ENCODE measurements at places on chromosomes 1 and 21. TPM values are rescaled to one million over a fixed set of nuclear protein-coding genes. Genes with fewer than 3 reads are reported as not detected.

DNA sequence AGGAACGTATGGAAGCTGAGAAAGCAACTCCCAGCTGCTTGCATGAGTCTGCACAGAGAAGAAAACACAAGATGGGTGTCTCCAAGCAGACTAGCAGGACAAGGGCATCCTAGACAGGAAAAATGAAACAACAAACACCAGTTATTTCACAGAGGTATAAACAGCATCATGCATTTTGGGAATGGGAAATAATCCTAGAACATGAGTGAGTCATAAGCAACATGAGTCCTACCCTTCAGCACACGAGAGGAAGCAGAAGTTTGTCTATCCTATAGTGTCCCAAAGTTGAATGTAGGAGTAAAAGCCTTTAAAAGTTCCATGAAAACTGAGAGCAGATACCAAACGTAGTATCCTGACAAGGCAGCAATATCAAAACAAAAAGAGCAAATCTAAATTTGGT lies 11.3 kb upstream of the FRRS1 start:
- DNase-seq, result no peak
- no peak overlapping the region for H3K27ac ChIP-seq
- no peaks in the 10 kb centered on the region for H3K36me3 ChIP-seq
- no peaks in the 10 kb centered on the region for H3K27me3 ChIP-seq
- H3K4me1 ChIP-seq, result no peaks in the 10 kb centered on the region

GRCh38 chr1:169615803-169616202 lies 14.1 kb downstream of the SELP start:
- no peak overlapping the region for H3K27ac ChIP-seq
- no peaks in the 10 kb centered on the region for H3K36me3 ChIP-seq
- H3K4me3 ChIP-seq, result no peak overlapping the region
- no peak for DNase-seq
- no peaks in the 10 kb centered on the region for H3K4me1 ChIP-seq

DNA sequence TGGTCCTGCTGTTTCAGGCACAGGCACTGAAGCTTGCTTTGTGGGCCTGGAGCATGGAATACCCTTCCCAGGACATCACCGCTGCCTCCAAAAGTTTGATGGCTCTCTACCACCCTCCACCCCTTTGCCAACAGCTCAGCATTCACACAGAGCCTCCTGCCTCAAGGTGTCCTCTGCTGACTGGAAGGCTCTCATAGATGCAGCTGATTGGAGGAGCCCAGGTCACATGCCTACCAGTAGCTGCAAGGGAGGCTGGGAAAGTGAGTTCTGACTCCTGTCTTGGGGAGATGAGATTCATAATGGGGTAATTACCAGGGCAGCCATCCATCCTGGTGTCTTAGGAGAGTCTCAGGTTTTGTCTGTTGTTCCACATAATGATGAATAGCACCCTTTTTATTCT lies 124.8 kb upstream of the GRIK3 start:
- H3K27me3 ChIP-seq, result no peaks in the 10 kb centered on the region
- H3K27ac ChIP-seq, result no peak overlapping the region
- no peaks in the 10 kb centered on the region for H3K36me3 ChIP-seq
- no peak overlapping the region for H3K4me3 ChIP-seq
- no peaks in the 10 kb centered on the region for H3K4me1 ChIP-seq

- no peaks in the 10 kb centered on the region for H3K36me3 ChIP-seq
- no peaks in the 10 kb centered on the region for H3K4me1 ChIP-seq
- no peak for DNase-seq
- H3K27ac ChIP-seq, result no peak overlapping the region
- H3K27me3 ChIP-seq, result no peaks in the 10 kb centered on the region
Observed at GRCh38 chr1:170267317-170267716, 121.6 kb downstream of the NTMT2 start.

DNA sequence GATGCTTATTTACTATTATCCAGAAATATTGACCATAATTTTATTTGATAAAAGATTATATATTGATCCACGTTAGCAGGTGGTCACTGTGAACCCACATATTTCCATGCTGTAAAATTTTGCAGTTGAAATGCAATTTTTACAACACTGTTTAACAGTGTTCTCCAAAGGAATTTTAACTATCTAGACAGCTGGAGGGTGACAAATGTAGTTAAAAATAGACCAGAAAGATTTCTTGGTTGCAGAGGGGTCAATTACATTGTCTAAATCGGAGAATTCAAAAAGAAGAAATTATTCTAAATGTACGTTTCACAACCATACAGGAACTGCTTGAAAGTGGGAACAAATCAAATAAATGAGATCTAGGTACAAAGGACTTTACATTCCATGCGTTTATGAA lies 625.2 kb upstream of the NCAM2 start:
- no peak overlapping the region for H3K4me3 ChIP-seq
- no peak for DNase-seq
- no peaks in the 10 kb centered on the region for H3K27me3 ChIP-seq
- H3K27ac ChIP-seq, result no peak overlapping the region
- no peaks in the 10 kb centered on the region for H3K4me1 ChIP-seq

- DNase-seq, result no peak
- H3K27ac ChIP-seq, result no peak overlapping the region
- H3K4me1 ChIP-seq, result no peaks in the 10 kb centered on the region
- H3K27me3 ChIP-seq, result no peaks in the 10 kb centered on the region
Observed at GRCh38 chr1:48571303-48571987, 99.4 kb upstream of the SPATA6 start.

DNA sequence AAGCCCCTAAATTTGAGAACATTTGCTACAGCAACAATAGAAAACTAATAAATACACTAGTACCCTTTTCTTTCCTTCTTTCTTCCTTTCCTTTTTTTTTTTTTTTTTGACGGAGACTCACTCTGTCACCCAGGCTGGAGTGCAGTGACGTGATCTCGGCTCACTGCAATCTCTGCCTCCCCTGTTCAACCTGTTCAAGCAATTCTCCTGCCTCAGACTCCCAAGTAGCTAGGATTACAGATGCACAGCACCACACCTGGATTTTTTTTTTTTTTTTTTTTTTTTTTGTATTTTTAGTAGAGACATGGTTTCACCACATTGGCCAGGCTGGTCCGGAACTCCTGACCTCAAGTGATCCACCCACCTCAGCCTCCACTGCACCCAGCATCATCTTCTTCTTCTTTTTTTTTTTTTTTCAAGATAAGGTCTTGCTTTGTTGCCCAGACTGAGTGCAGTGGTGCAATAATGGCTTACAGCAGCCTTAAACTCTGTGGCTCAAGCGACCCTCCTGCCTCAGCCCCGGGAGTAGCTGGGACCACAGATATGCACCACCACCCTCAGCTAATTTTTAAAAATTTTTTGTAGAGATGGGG lies 19.6 kb upstream of the CBR3 start:
- no peak overlapping the region for H3K27ac ChIP-seq
- no peaks in the 10 kb centered on the region for H3K36me3 ChIP-seq
- no peaks in the 10 kb centered on the region for H3K4me1 ChIP-seq

DNA sequence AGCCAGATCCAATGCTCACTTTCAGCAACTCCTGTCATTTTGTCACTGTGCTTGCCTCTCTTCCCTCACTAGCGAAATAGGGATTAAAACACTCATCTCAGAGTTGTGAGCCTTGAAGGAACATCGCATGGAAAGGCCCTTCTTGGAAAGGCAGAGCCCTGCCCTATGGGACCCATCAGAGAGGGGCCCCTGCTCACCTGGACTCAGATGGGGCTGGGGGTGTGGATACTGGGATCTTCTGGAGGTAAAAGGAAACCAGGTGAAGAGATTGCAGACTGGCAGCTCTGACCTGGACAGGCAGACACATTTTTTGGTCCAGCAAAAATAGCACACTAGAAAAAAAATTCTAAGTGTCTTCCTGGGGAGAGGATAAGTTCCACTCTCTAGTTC lies 54.2 kb upstream of the EPS8L3 start:
- H3K4me1 ChIP-seq, result no peaks in the 10 kb centered on the region
- DNase-seq, result no peak
- no peaks in the 10 kb centered on the region for H3K36me3 ChIP-seq
- no peaks in the 10 kb centered on the region for H3K27me3 ChIP-seq
- no peak overlapping the region for H3K4me3 ChIP-seq

GRCh38 chr21:34845521-34846451 lies 177.0 kb downstream of the CLIC6 start:
- no peaks in the 10 kb centered on the region for H3K4me1 ChIP-seq
- no peak overlapping the region for H3K4me3 ChIP-seq
- no peaks in the 10 kb centered on the region for H3K27me3 ChIP-seq
- peak overlapping the region; percentile 39 for H3K27ac ChIP-seq

GRCh38 chr1:40391688-40392145 lies 18.2 kb downstream of the SMAP2 start:
- no peak overlapping the region for H3K27ac ChIP-seq
- DNase-seq, result no peak
- H3K4me1 ChIP-seq, result peaks cover 51% of the 10 kb centered on the region

DNA sequence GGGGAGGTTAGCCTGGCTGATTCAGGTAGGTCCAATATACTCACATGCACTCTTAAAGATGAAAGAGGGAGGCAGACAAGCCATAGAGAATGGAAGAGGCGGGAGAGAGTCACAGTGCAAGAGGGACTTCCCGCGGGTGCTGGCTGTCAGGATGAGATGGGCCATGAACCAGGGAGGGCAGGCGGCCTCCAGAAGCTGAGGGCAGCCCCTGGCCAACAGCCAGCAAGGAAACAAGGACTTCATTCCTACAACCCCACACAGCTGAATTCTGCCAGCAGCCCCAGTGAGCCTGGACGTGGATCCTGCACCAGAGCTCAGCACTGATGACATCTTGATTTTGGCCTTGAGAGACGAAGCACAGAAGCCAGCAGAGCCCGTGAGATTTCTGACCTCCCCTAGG lies 15.1 kb upstream of the B3GALT5 start:
- no peaks in the 10 kb centered on the region for H3K4me1 ChIP-seq
- peak; percentile 40 for DNase-seq
- H3K27me3 ChIP-seq, result no peaks in the 10 kb centered on the region
- no peak overlapping the region for H3K4me3 ChIP-seq
- H3K27ac ChIP-seq, result no peak overlapping the region

- H3K27me3 ChIP-seq, result no peaks in the 10 kb centered on the region
- H3K4me1 ChIP-seq, result no peaks in the 10 kb centered on the region
- no peak for DNase-seq
- H3K27ac ChIP-seq, result no peak overlapping the region
- no peaks in the 10 kb centered on the region for H3K36me3 ChIP-seq
Observed at GRCh38 chr21:21713651-21714180, 715.5 kb downstream of the NCAM2 start.

GRCh38 chr1:110672753-110673108 lies 2.0 kb downstream of the KCNA3 start:
- H3K27me3 ChIP-seq, result peaks cover 45% of the 10 kb centered on the region
- H3K36me3 ChIP-seq, result no peaks in the 10 kb centered on the region
- no peak overlapping the region for H3K27ac ChIP-seq
- H3K4me3 ChIP-seq, result no peak overlapping the region

- H3K27ac ChIP-seq, result no peak overlapping the region
- H3K27me3 ChIP-seq, result no peaks in the 10 kb centered on the region
- no peak for DNase-seq
- H3K4me3 ChIP-seq, result no peak overlapping the region
Observed at GRCh38 chr21:46639489-46640386, 4.3 kb downstream of the PRMT2 start.

DNA sequence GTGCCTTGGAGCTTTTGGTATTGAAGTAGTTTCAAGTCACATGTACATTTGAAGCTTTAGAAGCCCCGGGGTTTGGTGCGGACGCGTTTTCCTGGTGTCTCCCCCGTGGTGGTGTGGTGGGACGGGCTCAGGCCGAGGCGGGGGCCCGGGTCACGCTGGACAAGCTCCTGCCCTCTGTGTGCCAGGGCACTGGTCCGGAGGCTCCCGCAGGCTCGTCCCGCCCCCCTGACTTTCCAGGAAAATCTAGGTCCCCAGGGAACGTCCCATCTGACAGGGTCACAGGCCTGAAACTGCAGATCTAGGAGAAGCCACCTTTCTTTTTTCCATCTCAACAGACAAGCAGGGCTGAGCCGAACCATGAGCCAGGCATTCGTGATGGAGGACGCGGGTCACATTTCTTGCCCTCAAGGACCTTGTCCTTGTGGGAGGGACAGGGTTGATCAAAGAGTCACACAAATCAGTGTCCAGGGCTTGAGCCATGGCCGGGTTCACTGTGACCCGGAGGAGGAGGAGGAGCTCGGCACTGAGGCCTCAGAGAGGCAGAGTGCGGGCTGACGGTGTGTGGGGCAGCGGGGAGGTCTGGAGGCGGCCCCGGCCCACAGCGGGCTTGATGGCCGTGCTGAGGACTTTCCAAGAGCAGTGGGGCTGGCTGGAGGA lies 1.6 kb downstream of the DMRTB1 start:
- no peaks in the 10 kb centered on the region for H3K27me3 ChIP-seq
- no peaks in the 10 kb centered on the region for H3K4me1 ChIP-seq
- no peaks in the 10 kb centered on the region for H3K36me3 ChIP-seq
- H3K4me3 ChIP-seq, result no peak overlapping the region
- H3K27ac ChIP-seq, result no peak overlapping the region
- DNase-seq, result no peak

DNA sequence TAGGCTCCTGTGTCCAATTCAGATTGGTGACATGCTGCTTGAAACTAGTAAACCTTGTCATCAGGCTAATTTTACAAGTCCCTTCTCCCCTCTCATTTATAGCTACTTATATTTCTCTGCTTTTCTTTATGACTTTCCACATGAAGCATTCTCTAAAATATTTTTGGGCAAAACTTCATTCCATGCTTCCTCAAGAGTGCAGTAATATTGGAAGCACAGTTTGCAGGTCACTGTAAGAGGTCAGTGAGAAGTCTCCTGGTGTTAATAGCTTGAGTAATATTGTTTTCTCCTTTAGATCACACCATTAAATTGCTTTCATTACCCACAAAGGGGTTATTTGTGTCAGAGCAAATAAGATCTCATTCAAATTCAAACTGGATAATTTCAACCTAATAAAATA lies 46.6 kb downstream of the LPAR3 start:
- H3K36me3 ChIP-seq, result no peaks in the 10 kb centered on the region
- no peak overlapping the region for H3K4me3 ChIP-seq
- H3K27me3 ChIP-seq, result no peaks in the 10 kb centered on the region

DNA sequence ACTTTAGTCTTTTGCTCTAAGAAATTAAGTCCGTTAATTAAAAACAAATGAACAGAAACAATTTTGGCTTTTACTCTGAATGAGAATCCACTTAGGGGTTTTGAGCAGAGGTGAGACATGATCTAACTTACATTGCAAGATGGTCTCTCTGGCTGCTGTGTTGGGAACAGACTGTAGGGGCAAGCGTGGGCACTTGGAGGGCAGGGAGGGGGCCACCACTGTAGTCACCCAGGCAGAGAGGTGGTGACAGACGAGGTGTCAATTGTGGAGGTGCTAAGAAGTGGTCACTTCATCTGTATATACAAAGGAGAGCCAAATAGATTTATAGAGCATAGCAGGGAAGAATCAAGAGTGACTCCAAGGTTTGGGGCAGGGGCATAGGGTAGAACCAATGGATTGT lies 71.1 kb upstream of the IRF2BP2 start:
- H3K4me1 ChIP-seq, result peaks cover 18% of the 10 kb centered on the region
- no peak overlapping the region for H3K27ac ChIP-seq
- no peaks in the 10 kb centered on the region for H3K36me3 ChIP-seq
- DNase-seq, result no peak
- no peaks in the 10 kb centered on the region for H3K27me3 ChIP-seq
- no peak overlapping the region for H3K4me3 ChIP-seq

The SLC5A9 gene
- total RNA-seq, result 1.4 TPM

The SEMA6C gene
- 0.47 TPM for total RNA-seq

The SOAT1 gene
- 46.5 TPM for total RNA-seq

The RPTN gene
- total RNA-seq, result not detected

The TRPM2 gene
- 0.51 TPM for total RNA-seq

The TSTD1 gene
- total RNA-seq, result 33.8 TPM

The CASQ1 gene
- not detected for total RNA-seq

The SERTAD4 gene
- 0.24 TPM for total RNA-seq

The ZFP69 gene
- 1.6 TPM for total RNA-seq

The SNX27 gene
- total RNA-seq, result 16.9 TPM

The INKA2 gene
- 2.1 TPM for total RNA-seq

The SYCP1 gene
- total RNA-seq, result not detected

The MYBPHL gene
- total RNA-seq, result not detected

The CFHR4 gene
- not detected for total RNA-seq

The S1PR1 gene
- total RNA-seq, result 2.3 TPM

Measured in pancreas (tissue), 10 donors.